NCI-H1417 treated with DMSO at 0.1 percent for 48 hours (cell line): ENCODE measurements at places on chromosomes 3 and 15.
A peak's percentile ranks its signal among the peaks of the same experiment; 100 is the strongest.

DNA sequence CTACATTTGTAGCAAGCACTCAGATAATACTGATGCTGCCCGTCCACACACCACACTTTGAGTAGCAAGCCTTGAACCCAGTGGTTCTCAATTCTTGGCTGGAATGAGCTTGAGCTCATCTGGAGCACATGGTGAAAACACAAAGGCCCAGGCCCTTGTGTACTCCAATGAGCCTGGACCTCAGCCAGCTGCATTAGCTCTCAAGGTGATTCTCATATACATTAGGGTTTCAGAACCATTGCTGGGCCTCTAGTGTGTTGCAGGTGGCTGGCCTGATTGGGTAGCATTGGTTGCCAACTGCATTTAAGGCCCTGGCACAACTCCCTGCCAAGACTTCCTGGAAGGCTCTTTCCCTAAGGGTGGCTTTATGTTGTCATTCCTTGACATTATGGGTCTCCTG lies 23.4 kb upstream of the ZFAND6 start:
- DNase-seq, result no peak

DNA sequence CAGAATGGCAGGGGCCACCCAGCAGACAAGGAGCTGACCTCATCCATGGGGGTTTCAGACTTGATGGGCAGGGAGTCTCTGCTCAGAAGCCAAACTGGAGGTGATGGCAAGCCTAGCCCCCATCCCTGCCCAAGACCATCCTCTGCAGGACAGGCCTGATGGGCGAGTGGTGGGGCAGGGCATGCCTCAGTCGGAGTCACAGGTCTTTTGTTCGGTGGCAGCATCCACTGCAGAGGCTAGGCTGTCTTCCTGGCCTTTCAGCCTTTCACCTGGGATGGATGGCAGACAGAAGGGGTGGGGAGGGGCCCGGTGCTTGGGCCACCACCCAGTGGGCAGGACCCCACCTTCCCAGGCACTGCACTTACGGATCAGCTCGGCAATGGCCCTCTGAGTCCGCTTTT lies 44.4 kb downstream of the PTH1R start:
- no peak for DNase-seq

- no peak for DNase-seq
Observed at GRCh38 chr3:22297436-22297835, 546.4 kb upstream of the ZNF385D start.

DNA sequence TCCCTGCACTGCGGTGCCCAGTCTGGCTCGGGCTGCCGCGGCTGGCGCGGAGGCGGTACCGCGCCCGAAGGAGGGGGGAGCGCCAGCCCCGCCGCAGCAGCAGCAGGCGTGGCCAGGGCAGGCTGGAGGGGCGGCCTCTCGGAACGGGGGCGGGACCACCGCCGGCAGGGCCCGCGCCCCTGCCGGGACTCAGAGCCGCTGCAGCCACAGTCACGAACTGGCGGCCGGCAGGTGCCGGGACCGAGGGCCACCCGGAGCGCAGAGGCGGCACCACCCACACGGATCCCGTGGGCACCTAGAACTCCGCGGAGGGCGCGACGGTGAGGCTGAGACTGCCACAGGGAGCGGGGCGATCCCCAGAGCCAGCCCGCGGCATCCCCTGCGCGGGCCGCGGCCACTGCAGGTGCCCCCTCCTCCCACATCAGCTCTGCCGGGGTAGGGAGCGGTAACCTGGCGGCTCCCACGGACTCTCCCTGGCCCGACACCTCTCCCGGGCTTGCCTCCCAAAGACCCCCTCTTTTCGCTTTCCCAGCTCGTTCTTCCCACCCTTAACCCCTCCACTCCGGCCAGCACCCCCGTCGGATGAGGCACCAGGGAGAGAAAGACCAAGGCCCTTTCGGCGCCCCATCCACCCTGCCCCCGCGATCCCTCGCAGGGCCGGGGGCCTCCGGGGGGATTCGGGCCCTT lies at the start of gene VWA5B2:
VWA5B2 (plus strand) TSS at position 192 of the 687 bp plus-strand sequence. CDS start 944 bp downstream, outside the sequence.
- peak; percentile 20 for DNase-seq

DNA sequence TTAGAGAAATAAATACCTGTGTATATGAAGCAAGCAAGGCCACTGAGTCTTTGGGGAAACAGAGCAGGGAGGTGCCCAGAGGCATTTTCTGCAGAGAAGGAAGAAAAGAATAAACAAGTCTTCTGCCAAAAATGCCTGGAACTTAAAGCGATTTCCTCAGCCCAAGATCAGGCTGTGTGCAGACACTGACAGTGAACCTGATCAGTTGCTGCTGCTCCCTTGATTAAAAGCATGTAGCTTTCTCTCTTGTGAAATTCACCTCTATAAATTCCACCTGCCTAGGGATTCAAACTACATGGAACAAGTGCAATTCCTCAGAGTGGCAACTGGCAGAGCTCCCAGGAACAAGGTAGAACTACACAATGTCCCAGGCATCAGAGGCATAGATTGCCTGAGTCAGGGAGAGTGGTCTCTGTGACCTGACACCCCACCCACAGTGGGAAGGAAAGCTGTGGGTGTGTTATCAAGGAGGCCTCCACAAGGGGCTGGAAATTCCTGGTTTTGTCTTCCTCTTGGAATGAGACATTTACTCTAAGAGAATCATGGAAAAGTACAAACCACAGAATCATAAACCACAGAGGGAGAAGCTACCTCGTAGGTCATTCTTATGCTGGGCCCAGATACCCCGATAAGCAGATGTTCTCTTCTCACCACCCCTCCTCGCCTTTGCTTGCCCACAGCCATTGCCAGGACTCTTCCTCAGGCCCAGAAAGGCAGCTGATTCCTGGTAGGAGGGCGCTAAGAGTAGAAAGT lies 1.8 kb upstream of the ZBTB38 start:
- DNase-seq, result no peak

DNA sequence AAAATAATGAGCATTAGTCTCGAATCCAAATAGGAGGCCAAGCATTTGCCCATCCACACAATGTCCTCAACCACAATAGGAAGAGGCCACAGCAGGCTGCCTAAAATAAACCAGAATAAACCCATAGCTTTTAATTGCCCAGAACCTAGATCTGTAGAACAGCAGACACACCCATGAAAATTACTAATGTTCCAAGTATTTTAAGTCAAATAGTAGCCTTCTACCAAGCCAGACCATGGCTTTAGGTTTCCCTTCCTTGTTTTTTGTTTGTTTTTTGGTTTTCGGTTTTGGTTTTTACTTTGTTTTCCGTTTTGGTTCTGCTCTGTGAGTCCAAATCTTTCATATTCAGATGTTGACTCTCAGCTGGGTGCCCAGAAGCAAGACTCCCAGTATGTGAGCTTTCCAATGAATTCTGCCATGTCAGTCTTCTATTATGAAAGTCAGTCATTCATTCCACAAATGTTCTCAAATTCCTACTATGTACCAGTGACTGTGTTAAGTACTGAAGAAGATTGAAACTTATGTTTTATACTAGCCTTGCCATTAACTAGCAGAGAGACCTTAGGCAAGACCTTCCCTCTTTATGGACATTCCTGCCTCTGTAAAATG lies 57.8 kb upstream of the BOC start:
- DNase-seq, result no peak

GRCh38 chr15:101625184-101625583 lies 27.0 kb downstream of the TM2D3 start:
- DNase-seq, result no peak

- DNase-seq, result no peak
Observed at GRCh38 chr3:67897351-67898336, 243.2 kb upstream of the SUCLG2 start.

DNA sequence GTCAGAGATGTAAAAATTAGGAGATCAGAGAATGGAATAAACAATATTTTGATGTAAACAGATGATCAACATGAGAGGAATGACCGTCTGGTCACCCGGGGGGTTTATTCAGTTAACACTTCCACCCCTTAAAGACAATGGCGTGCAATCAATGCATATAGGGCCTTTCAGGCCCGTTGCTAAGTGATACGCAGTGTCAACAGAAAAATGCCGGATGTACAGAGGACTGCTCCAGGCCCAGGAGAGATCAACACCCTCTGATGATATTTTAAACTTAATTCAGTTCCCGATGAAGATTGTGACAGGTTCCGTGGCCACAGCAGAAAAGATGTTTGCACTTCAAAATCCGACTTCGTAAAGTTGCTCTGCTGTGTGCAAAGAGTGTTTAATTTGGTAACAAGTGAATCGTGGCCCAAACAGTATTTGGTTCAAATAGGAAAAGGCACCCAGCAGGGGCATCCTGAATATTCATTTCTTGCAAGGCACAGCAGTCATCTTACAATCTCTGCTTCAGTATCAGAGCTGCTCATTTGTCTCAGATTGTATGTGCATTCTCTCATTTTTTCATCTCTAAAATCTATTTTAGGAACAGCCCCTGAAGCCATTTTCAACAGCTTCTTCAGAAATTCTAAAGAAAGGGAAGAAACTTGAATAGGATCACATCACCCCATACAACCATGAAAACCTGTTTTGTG lies 72.6 kb downstream of the FOXB1 start:
- peak; percentile 32 for DNase-seq

GRCh38 chr15:99167201-99167600 lies 62.3 kb downstream of the SYNM start:
- DNase-seq, result no peak

DNA sequence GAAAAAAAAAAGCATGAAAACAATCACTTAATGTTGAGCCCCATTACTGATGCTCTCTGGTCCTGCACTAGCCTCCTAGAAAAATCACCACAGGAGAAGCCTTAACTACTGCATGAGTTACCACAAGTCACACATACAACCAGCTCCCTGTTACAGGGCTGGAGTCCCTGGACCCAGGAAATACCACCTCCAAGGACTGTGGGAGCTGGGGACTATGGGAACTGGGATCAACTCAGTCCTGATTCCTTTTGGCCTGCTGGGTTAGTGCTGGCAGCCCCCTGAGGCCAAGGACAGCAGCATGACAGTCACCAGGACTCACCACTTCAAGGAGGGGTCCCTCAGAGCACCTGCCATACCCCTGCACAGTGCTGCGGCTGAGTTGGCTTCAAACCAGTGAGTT lies 559 bp downstream of the NR1I2 start:
- no peak for DNase-seq

DNA sequence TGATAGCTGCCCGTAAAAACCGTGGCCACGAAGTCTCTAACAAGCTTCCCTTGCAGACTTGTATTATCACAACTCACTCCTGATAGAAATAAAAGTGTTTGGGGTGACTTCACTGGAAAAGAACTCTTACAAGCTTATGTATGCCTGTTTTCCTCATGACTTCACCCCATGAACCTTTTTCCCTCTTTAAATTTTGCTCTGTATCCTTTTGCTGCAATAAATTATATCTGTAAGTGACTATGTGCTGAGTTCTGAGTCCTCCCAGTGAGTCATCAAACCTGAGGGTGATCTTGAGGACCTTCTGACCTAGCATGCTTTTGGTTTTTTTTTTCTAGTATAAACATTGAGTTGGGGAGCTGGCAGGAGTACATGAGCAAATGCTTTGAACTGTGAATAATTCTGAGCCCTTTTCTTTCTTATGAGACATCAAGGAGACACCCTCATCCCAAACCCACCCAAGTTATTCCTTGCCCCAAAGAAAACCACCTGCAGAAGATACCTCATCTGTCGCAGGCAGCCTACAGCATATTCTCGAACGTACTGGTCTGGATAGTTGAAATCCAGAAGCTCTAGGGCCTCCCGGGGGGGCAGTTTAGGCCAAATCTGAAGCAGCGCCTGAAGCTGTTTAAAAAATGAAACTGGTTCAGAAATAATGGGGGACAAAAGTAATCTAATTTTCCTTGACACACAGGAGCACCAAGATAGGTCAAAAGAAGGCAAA lies 85.9 kb downstream of the FAIM start:
- no peak for DNase-seq

DNA sequence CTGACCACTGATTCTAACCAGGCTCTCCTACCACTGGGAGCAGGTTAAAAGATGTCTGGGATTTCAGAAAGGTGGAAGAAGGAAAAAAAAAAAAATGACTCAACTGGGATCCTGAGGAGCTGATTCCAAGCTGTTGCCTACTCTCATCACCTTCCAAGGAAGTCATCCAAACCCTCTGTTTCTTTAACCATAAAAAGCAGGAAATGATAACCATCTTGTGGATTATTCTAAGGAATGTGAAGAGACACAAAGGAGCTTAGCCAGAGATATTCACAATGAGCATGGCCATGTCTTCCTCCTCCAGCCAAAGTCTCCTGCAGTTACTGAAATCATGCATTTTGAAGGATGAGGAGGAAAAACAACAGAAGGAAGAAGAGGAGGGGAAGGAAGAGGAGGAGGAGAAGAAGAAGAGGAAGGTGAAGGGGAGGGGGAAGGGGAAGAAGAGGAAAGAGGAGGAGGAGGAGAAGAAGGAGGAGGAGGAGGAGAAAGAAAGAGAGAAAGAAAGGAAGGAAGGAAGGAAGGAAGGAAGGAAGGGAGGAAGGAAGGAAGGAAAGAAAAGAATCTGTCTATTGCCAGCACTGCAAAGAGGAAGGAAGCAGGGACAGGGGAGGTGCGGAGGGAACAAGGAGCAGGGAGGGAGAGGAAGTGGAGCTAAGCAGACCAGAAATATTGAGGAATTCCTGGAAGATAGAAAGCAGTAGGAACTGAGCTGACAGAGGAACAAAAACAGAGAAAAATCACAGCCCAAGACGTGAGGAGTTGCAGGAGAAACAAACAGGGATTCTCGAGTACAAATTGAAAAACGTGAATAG lies 229.2 kb downstream of the UACA start:
- no peak for DNase-seq

- DNase-seq, result no peak
Observed at GRCh38 chr15:65217526-65218482, 6.5 kb upstream of the CILP start.
